ENCODE measurements at places on chromosomes 5 and 9. TPM values are rescaled to one million over a fixed set of nuclear protein-coding genes. Genes with fewer than 3 reads are reported as not detected.

The WDR41 gene
- 70.0 TPM for total RNA-seq

The RECK gene
- total RNA-seq, result 22.6 TPM

The PTGES gene
- not detected for total RNA-seq

The PCDHB15 gene
- total RNA-seq, result 0.14 TPM

The CTSL gene
- 121 TPM for total RNA-seq

The ZNF782 gene
- 6.2 TPM for total RNA-seq

The PCDHA3 gene
- total RNA-seq, result 0.14 TPM

The S100Z gene
- not detected for total RNA-seq

The HAVCR1 gene
- not detected for total RNA-seq

The AQP7 gene
- total RNA-seq, result 0.13 TPM

The PCA3 gene
- 2.2 TPM for total RNA-seq

The SNCB gene
- 0.27 TPM for total RNA-seq

The LECT2 gene
- not detected for total RNA-seq

The CCL27 gene
- total RNA-seq, result not detected

The ARID3C gene
- 0.07 TPM for total RNA-seq

The IL5 gene
- not detected for total RNA-seq

The TRPM3 gene
- total RNA-seq, result 3.1 TPM

The PCDHAC1 gene
- total RNA-seq, result under 0.01 TPM

The COL5A1 gene
- total RNA-seq, result 109 TPM

The REEP2 gene
- total RNA-seq, result 2.8 TPM

The INSL4 gene
- total RNA-seq, result not detected

The PCDHA9 gene
- total RNA-seq, result 0.07 TPM

The LAMC3 gene
- total RNA-seq, result 0.22 TPM

The MEGF10 gene
- 0.14 TPM for total RNA-seq

The IFNB1 gene
- not detected for total RNA-seq

The SPAAR gene
- 17.7 TPM for total RNA-seq

The CAPSL gene
- not detected for total RNA-seq

The ARHGEF39 gene
- total RNA-seq, result 1.5 TPM

The HEMGN gene
- not detected for total RNA-seq

The ANKRD33B gene
- 6.0 TPM for total RNA-seq

The ADGRV1 gene
- total RNA-seq, result 0.50 TPM

The SH3RF2 gene
- total RNA-seq, result 1.7 TPM

The WNT8A gene
- total RNA-seq, result not detected

The GARNL3 gene
- total RNA-seq, result 8.3 TPM

The CATSPER3 gene
- total RNA-seq, result not detected

The SMIM3 gene
- total RNA-seq, result 1.7 TPM

The SLC24A2 gene
- under 0.01 TPM for total RNA-seq

The CCL21 gene
- not detected for total RNA-seq

The ZNF300 gene
- total RNA-seq, result 7.4 TPM

The PCDHB6 gene
- 0.07 TPM for total RNA-seq

The PKD2L2 gene
- total RNA-seq, result not detected

The SCGB3A1 gene
- not detected for total RNA-seq

The C9orf50 gene
- not detected for total RNA-seq

The SLCO4C1 gene
- under 0.01 TPM for total RNA-seq

The SAP30L gene
- total RNA-seq, result 30.7 TPM

The GFI1B gene
- not detected for total RNA-seq

The MAST4 gene
- total RNA-seq, result 105 TPM

The RNF183 gene
- total RNA-seq, result not detected

The PRDM9 gene
- total RNA-seq, result not detected

The PCDHA7 gene
- 0.07 TPM for total RNA-seq

The ALDOB gene
- total RNA-seq, result not detected

The BNC2 gene
- total RNA-seq, result 39.6 TPM

All from thoracic aorta endothelial cell (primary cell).